ENCODE measurements at places on chromosomes 7 and 10.

GRCh38 chr10:100745882-100746783 is 751 bp downstream of the PAX2 start:
- DNase-seq = no peak

- DNase-seq = no peak
These were observed 6.4 kb downstream of the UBTD1 start for GRCh38 chr10:97505152-97505551.

DNA sequence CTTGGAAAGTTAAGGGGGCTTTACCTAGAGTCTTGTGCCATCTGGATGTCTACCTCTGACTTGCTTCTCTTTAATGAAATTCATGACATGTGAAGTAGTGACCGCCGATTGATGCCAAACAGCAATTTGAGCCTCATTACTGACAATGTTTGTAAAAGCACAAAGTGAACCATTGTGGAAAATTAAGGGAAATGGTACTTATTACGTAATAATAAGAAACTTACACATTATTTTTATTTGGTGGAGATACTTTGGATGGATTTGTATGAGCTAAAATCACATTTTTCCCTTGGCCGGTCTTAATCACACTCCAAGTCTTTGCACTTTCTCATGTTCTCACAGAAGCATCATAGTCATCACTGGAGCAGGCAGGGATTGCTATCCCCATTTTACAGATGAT is 265.1 kb upstream of the KLF6 start:
- DNase-seq = no peak

- DNase-seq = no peak
These were observed 2.8 kb upstream of the REPIN1 start for GRCh38 chr7:150365673-150366398.

Data from activated CD4-positive, alpha-beta T cell treated with anti-CD3 and anti-CD28 coated beads for 36 hours (primary cell).